ENCODE measurements at places on chromosomes 1 and 21.

DNA sequence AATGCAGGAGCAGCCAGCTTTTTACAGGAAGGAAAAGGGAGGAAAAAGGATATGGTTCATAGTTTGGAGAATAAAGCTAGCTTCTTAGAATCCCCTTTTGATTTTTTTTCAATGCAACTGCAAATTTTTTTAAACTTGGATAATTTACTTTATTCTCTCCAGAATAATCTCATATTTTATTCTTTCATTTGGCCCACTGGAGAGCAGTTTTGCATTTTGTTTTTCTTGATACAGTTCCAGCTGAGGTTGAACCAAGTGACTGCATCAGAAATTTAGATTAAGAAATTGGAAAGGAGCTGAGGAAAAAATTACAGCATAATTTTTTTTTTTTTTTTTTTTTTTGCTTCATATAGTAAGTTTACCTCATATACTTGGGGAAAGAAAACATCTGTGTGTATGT is 22.8 kb downstream of the GABPA start:
- DNase-seq: no peak

- no peak for DNase-seq
These were observed 9.1 kb downstream of the LAMC2 start for GRCh38 chr1:183195142-183195574.

DNA sequence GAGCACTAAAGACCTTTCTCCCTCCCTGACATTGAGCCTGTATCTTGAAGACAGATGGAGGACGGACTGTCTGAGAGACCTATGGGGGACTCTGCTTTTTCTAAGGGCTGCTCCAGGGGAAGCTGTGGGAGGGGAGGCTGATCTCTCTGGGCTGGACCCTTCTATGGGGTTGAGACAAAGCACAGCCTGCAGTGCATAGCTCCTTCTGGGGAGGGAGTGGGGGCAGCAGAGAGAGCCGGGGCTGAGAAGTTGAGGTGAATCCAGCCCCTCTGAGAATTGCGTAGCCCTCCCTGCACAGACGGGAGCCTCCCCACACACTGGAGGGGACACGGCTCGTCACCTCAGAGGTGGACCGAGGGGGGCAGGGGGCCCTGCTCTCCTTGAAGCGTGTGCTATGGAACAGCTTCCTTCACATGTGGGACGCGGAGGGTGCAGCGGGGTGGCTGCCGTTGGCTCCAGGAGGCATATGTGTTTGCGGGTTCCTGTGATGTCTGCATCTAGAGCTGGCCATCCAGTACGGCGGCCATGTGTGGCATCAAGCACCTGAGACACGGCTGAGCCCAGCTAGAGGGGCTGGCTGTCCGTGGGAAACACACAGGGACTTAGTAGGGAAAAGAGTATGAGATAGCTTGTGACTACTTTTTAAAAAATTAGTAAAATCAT is 299.1 kb downstream of the CAMTA1 start:
- DNase-seq: no peak

GRCh38 chr1:167984886-167985489 is 48.1 kb upstream of the MPC2 start:
- DNase-seq: no peak

- DNase-seq: no peak
These were observed 32.8 kb upstream of the ABCD3 start for GRCh38 chr1:94385308-94385929.

- DNase-seq: no peak
These were observed 3.0 kb downstream of the PEAR1 start for GRCh38 chr1:156896490-156897033.

- DNase-seq: no peak
These were observed 812 bp upstream of the ARF1 start for GRCh38 chr1:228081578-228082213.

DNA sequence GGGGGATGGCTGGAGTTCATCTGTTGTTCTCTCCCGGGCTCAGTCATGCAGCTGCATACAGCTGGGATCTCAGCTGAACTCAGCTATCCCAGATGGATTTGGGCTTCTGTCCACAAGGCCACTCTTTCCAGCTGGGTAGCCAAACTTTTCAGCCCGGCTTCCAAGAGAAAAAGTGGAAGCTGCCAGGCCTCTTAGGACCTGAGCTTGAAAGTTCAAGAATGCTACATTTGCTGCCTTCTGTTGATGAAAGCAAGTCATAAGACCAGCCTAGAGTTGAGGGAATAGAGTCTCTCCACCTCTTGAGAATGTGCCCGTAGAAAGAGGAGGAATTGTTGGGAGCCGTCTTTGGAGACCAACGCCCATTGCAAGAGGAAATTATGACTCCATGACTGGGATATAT is 95.3 kb downstream of the C1orf21 start:
- no peak for DNase-seq

- no peak for DNase-seq
These were observed 62.1 kb downstream of the PRKCZ start for GRCh38 chr1:2112280-2112701.

DNA sequence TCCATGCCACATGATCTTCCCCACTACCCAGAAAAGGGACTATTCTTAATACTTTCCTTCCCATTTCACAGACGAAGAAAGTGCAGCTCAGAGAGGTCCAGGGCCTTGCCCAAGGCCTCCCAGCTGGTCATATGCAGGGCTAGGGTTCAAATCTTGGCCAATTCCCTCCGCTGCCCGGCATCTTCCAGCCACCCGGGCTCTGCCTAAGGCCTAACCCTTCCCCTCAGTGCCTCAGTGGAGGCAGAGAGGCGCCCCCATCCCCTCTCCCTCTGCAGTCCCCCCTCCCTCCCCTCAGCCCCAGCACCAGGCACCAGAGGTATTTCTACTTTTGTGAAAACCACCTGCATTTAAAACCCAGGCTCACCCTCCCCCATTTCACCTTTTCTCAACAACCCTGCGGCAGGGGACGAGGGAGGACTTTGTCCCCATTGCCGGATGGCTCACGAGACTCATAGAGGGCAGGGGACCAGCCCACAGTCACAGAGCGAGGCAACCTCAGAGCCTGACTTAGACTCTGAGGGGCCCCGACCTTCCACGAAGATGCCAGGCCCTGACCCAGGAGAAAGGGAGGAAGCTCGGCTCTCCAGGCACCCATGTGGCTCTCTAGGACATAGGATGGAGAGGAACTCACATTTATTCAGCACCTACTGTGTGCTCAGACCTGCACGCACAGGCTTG is 12.3 kb downstream of the LAPTM5 start:
- DNase-seq: no peak

Measured in NCI-H2029 treated with DMSO at 0.1 percent for 48 hours (cell line).